Immature natural killer cell (primary cell): ENCODE measurements at places on chromosomes 4 and X.

DNA sequence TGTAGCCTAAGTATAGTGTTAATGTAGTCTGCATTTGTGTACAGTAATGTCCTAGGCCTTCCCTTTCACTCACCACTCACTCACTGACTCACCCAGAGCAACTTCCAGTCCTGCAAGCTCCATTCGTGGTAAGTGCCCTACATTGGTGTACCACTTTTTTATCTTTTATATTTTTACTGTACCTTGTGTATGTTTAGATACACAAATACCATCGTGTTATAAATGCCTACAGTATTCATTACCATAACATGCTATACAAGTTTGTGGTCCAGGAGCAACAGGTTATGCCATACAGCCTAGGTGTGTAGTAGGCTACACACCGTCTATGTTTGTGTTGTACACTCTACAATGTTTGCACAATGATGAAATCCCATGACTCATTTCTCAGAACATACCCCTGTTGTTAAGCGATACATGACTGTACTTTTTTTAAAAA lies 15.4 kb downstream of the TSPAN5 start:
- DNase-seq, result no peak

DNA sequence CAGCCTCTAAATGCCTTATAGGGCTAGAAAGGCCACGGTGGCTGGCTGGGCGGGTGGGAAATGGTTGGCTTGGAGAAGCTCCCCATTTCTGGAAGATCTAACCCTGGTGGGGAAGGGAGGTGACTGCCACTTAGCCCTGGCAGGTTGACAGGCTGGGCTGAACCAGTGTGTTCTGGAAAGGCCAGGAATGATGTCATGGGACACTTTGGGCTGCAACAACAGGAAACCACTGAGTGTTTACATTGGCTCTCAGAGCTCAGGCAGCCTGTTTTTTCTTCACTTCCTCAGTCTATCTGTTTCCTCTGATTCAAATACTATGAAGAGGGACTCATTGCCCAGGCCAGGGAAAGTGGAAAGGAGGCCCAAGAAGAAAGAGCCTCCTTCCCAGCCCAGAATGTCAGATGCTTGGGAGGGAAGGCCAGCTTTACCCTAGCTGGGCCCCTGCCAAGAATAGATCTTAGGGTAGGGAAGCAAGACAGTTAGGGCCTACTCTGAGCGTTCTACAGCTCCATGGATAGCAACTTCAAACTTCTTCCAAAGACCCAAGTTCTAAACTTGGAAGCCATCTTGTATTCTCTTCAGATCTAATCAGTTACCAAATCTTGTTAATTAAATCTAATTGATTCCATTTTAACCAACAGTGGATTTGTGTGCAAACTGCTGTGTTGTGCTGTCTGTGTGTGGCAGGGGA lies 65.8 kb upstream of the MSN start:
- peak; percentile 47 for DNase-seq

- no peak for DNase-seq
Measured at GRCh38 chrX:465418-466215, 78.9 kb upstream of the PPP2R3B start.

DNA sequence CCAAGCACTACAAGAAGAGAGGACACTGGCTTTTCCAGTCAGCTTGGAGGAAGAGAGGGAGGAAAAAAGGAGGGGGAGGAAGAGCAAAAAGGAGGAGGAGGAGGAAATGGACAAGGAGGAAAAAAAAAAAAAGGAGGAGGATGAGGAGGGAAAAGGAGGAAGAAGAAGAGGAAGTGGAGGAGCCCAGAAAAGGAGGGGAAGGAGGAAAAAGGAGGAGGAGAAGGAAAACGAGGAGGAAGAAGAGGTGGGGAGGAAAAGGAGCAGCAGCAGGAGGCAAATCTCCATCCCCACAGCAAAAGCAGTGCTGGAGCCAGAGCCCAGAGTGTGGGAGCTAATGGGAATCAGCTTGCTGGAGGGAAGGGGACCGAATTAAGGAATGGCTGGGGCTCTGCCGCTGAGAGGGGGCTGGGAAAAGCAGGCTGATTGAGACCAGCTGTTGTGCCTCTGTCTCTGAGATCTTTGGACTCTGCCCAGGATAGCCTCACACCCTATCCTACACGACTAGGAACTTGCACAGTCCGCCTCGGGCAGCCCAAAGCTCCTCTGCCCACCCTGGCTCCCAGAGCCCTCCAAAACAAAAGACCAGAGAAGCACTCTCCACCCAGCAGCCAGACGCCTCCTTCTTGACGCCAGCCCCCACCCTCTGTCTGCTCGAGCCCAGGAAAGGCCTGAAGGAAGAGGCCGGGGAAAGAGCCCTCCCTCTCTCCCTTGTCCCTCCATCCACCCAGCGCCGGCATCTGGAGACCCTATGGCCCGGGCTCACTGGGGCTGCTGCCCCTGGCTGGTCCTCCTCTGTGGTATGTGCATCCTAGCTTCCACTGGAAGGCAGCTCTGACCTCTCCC lies at the start of gene XPNPEP2:
Gene XPNPEP2, plus strand, starts transcription at position 514 of the 843 bp plus-strand sequence. Its CDS starts 235 bp downstream, at position 749.
- no peak for DNase-seq

DNA sequence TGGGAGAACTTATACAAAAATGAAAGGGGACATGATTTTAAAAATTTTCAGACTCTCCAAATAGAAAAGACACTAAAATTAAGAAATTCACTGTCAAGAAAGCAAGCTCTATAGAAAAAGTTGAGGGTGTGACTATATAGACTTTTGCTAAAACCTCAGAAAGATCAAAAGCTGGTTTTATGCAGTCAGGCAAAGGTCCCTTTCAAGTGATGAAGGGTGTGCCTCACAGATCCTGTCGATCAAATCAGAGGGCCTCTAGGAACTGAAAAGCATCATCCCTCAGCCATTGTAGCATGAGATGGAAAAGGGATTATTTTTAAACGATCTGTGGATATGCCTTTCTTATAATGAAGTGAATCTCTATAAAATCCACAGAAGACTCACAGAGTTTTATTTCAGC lies 116.5 kb downstream of the FAM13A start:
- no peak for DNase-seq

GRCh38 chr4:181078196-181078595 lies 1165.0 kb upstream of the TENM3 start:
- DNase-seq, result no peak

DNA sequence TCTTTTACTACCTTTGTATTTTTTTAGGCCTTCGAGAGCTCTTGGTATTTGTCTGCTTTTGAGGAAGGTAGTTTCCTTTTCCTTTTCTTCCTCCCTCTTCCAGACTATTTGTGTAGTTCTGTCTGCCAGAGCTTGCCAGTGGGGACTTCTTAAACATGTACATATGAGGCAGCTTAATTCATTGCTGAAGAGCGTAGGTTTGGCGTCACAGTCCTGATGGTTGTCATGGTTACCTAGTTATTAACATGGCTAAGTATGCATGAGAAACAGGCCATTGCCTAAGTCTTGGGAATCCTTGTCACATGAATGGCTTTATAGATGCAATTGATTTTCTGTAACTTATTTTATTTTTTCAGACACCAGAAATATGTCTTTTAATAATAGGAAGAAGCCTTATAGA lies 48.5 kb upstream of the ARMCX2 start:
- no peak for DNase-seq

DNA sequence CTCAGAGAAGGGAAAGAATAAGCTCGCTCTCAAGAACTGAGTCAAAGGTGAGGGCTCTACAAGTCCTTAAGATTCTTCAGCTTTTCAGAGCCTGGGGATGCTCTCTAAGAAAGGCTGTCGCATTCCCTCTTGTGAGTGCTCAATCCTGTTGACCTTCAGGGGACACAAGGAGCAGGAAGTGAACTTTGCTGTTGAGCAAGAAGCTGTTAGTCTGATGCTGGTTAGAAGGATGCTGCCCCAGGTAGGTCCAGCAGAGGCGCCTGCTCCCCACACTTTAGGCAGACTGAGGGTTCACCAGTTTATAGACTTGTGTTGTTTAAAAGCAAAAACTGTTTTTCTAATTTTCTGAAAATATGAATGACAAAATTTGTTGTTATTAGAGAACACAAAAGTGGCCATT lies 125.4 kb upstream of the SPOCK3 start:
- DNase-seq, result no peak

- no peak for DNase-seq
Measured at GRCh38 chrX:131975851-131976250, 47.3 kb upstream of the STK26 start.

DNA sequence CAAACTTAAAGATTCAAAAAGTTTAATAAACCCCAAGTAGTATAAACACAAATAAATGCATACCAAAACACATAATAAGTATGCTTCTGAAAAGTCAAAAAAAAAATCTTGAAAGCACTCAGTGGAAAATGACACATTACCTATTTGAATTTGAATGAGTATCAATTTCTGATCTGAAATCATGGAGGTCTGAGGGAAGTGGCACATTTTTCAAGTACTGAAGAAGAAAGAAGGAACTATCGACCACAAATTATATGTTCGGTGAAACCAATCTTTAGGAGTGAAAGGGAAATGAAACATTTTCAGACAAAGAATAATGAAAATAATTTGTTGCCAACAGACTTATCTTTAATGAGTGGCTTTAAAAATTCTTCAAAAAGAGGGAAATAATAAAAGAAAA lies 12.1 kb upstream of the F9 start:
- DNase-seq, result no peak

GRCh38 chr4:54225598-54226403 lies 3.3 kb upstream of the PDGFRA start:
- no peak for DNase-seq

GRCh38 chr4:101306225-101306624 lies 41.1 kb downstream of the PPP3CA start:
- peak; percentile 16 for DNase-seq
